T-helper 1 cell (primary cell): ENCODE measurements at places on chromosomes 11 and 22.

DNA sequence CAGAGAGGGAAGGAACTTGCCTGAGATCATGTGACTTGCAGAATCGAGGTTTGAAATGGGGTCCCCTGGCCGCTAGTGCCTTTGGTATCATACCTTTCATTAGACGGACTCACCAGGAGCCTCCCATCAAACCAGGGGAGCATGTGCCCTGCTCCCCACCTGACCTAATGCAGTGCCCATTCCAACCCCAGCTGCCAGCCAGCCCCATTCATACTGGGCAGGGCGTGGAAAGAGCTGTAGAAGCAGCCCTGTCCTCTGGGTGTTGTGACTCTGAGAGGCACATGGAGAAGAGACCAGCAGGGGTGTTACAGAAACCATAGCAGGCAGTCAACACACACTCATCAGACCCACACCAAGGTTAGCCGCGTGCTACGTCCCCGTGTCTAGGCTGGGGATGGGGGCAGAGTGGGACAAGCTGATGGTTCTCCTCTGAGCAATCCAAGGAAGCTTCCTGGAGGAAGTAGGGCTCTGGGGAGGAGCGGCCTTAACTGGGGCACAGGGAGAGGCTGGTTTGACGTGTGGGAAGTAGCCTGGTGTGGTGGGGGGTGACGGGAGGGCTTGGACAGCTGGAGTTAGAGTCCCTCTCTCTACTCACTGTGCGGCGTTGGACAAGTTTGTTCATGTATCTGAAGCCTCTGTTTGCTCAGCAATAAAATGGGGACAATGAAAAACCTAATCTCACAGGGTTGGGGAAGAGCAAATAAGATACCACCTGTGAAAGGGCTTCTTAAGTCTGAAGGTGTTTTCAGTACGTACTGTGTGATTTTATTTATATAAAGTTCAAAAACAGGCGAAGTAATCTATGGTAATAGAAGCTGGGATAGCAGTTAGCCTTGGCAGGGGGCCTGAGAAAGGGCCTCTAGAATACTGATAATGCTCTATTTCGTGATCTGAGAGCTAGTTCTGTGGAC, 14.0 kb downstream of the GRIK4 start:
- no peak for DNase-seq

GRCh38 chr22:41603873-41604332, 14.3 kb upstream of the PMM1 start:
- peak; percentile 59 for DNase-seq

- no peak for DNase-seq
Measured at GRCh38 chr11:78277314-78277994, 88.7 kb downstream of the USP35 start.

DNA sequence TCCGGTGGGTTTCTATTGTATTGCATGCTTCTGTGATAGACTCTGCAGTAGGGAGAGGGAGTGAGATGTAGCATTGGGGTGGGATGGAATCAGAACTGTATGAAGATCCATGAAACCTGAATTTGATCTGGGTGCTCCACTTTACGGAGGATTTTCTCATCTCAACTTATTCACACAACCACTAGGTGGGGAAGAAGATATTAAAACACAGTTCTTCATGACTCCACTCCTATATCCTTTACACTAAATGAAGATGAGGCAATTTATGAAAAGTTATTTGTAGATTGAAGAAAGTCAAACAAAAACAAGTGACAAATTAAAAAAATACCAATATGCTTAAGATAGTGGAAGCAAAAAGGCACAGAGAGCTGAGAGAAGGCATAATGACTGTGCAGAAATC, 92.6 kb upstream of the PDGFD start:
- no peak for DNase-seq

- DNase-seq, result no peak
Measured at GRCh38 chr11:88511006-88511405, 173.5 kb upstream of the CTSC start.

DNA sequence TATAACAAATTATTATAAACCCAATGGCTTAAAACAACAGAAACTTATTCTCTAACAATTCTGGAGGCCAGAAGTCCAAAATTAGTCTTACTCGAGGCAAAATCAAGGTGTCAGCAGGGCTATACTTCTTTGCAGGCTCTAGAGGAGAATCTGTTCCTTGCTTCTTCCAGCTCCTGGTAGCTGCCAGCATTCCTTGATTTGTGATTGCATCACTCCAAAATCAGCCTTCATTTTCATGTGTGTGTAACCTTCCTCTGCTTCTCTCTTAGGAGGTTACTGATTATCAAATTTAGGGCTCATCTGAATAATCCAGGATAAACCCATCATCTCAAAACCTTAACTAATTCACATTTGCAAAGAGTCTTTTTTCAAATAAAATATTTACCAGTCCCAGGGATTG, 23.6 kb downstream of the GALNT18 start:
- no peak for DNase-seq

- no peak for DNase-seq
Measured at GRCh38 chr22:37280718-37281117, 1.6 kb upstream of the CYTH4 start.

DNA sequence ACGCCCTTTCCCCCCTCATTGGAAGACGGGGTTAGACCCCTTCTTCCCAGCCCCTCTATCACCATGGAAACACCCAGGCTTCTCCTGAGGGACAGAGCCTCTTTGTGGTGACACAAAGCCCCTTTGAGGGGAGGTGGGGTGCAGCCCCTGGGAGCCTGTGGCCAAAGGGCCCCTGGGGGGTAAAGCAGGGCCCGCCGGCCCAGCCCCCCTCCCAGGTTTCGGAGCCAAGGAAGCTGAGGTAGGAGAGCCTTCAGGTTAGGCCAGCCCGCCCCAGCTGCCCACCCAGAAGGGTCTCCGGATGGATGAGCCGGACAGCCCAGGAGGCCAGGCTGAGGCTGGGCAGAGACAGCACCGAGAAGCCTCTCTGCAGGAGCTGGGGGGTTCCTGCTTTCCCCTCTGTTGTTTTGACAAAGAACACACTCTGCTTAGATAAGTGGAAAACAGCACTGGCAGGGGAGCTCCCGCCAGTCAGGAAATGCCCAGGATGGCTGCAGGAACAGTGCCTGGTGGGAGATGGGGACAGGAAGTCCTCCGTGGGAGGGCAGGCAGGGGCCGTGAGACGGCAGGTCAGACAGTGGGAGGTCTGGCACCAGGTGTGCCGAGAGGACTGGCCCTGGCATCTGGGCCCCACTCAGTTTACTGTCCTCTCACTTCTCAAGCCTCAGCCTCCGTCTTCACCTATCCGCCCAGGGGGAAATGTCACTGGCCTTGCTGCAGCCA, 18.2 kb downstream of the ARVCF start:
- DNase-seq, result no peak

GRCh38 chr11:43690929-43691725, 10.6 kb downstream of the HSD17B12 start:
- no peak for DNase-seq

- no peak for DNase-seq
Measured at GRCh38 chr11:104934594-104934993, 33.8 kb downstream of the CASP4 start.

GRCh38 chr22:26460202-26460601, 23.4 kb downstream of the HPS4 start:
- DNase-seq, result no peak

- DNase-seq, result no peak
Measured at GRCh38 chr11:75242722-75243600, 2.4 kb downstream of the TPBGL start.

DNA sequence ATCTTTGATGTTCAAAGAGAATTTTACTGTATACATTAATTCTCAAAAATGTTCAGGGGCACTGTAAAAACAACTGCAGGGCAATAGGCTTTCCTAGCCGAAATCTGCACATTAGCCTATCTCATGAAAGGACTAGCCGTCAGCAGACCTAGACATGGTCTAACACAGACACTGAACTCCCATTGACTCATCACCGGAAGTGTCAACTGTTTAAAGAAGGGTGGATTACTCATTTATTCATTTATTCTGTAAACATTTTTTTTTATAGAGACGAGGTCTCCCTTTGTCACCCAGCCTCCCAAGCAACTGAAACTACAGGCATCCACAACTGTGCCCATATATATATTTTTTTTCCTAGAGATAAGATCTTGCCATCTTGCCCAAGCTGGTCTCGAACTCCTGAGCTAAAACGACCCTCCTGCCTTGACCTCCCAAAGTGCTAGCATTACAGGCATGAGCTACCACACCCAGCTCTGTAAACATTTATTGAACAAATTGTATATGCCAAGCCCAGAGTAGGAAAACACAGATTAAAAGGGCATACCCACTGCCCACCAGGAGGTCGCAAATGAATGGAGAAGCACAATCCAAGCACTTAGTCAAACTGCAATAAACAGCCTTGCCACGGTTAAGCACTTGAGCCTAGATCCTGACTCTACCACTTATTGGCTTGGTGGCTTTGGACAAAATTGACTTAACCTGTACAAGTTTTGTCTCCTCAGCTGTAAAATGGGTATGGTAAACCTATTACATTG, 26.6 kb downstream of the RAB30 start:
- DNase-seq, result no peak

GRCh38 chr22:23622634-23623033, 9.5 kb downstream of the DRICH1 start:
- no peak for DNase-seq

GRCh38 chr22:29265305-29265704, 2.5 kb downstream of the RHBDD3 start:
- no peak for DNase-seq

- DNase-seq, result peak; percentile 37
Measured at GRCh38 chr22:31344578-31345330, 1.4 kb downstream of the PATZ1 start.

GRCh38 chr22:43315687-43316217, 27.4 kb downstream of the SCUBE1 start:
- DNase-seq, result no peak

- no peak for DNase-seq
Measured at GRCh38 chr11:85718991-85719807, 33.2 kb upstream of the CCDC89 start.

DNA sequence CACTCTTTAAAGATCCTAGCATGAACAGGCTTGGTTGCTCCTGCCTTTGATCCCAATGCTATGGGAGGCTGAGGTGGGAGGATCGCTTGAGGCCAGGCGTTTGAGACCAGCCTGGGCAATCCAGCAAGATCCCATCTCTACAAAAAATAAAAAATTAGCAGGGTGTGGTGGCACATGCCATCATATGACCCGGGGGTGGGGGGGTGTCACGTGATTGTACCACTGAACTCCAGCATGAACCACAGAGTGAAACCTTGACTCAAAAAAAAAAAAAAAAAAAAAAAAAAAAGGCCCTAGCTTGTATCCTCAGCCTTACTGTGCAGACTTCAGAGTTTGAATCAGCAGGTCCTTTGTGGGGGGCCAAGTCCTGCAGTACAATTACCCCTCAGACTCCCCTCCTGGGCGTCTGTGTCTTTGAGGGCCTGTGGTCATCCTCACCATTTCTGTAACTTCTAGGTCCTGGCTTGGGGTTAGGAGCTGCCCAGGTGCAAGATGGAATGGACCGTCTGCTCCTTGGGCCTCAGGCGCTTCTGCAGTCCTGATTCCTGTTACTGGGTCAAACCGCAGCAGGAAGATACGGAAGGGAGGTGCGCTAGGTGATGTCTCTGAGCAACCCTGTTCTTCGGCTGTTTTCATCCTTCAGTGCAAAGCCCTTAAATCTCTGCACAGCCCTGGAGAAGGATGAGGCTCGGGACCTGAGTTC, 208.1 kb downstream of the CTTN start:
- DNase-seq, result no peak

DNA sequence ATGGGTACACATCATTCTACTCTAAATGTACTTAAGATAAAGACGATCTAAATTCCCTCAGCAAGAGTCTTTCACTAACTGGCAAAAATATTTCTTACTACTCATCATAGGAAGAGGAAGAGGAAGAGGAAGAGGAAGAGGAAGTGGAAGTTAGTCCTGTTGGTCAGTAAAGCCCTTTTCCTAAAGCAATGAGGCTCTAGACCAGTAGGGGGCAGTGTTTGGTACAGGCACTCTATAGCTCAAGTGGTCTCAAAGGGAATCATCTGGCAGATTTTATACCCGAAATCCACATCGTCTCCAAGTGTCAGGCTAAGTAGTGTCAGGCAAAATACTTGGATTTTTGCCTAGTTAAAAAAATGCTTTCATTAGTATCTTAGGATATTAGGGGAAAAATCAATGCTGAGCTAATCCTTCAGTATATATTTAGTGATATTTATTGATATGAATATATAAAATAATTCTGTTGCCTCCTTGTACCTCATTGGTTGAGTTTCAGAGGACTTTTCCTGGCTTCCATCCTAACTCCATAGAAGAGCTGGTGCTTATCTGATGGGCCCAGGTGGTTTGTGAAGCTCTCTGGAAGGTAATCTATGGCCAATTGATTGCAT, 7.7 kb downstream of the BLID start:
- DNase-seq, result no peak

- DNase-seq, result no peak
Measured at GRCh38 chr11:109432105-109432504, 10.1 kb downstream of the C11orf87 start.

GRCh38 chr11:120655589-120655988, 144.0 kb downstream of the GRIK4 start:
- DNase-seq, result no peak

GRCh38 chr11:73072935-73073481, 69.1 kb downstream of the FCHSD2 start:
- no peak for DNase-seq

DNA sequence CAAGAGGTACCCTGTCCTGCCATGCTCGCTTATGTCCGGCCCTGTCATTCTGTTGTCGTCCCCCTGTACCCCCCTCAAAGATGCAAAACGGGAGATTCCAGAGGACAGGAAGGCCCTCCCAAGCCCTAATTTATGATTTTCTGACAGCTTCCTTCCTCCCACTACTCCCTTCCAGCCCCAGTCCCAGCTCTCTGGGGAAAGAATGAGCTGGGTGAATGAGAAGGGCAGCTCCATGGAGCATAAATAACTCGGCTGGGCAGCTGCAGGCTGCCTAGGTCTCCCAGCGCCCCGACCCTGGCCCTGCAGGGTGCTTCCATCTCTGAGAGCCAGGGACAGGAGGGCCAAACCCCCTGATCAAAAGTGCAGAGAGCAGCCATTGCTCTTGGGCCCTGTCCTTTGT, 3.9 kb upstream of the EMID1 start:
- no peak for DNase-seq

- no peak for DNase-seq
Measured at GRCh38 chr11:68128682-68129327, 7.6 kb upstream of the CHKA start.

DNA sequence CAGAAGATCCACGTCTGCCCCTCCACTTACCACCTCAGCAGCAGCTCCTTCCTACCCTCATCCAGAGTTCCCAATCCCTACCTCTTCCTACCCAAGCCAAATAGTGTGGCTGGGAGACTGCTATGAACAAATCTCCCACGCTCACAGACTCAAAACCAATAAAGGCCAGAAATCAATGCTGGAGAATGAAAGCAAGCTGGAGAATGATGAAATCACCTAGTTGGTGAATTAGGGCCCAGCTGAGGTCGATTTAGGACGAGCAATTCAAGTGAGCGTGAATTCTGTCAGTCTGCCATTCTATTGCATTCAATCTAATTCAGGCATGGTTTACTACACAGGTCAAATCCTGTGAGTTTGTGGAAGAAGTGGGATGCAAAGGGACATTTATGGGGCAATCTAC, 22.5 kb downstream of the COMMD9 start:
- DNase-seq, result no peak

GRCh38 chr22:20128902-20129746, 2.5 kb upstream of the ZDHHC8 start:
- DNase-seq, result peak; percentile 46
